ENCODE measurements at places on chromosomes 5 and 9.

DNA sequence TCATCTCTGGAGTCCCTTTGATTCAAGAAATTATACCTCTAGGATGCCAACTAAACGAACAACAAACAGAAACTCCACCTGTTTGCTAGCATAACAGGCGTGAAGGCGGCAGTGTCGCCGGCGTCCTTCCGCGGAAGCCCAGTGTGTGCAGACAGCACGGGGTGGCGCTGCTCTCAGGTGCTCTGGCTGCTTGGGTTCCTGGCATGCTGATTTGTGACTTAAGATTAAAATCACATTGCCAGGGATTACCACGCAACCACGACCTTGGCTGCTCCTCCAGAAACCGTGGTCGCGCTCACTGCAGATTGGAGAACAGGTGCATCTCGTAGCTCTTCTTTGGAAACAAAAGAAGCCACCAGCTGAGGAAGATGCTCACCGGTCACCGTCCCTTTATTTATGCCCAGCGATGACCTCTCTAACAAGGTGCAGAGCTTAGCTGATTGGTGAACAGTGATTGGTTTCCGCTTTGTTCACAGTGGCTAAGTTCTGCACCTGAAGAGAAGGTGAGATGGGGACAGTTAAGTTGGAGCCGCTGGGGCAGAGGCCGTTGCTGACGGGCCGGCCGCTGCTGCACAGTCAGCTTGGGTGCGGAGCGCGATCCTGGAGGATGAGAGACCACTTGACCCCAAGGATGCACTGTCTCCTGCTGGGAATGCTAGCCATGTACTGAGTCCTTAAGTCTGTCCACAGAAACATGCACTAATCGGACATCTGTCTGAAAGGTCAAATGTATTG lies 232.3 kb downstream of the FANCC start:
- no peak for DNase-seq

DNA sequence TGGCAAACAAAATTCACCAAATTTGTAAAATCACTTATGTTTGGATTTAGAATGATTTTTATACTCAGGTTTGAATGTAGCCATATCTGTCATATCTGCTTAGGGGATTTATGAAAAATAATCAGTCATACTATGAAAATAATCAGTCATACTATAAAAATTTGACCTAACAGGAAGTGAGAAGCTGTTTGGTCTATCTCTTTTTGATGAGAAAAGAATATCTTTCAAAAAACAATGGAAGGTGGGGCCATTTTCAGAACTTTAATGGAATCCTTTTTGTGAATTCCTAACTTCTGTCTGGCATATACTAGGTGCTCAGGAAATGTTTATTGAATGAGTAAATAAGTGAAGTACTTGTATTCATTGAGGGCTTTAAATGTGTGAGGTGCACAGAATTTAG lies 70.1 kb downstream of the CWC27 start:
- no peak for DNase-seq

DNA sequence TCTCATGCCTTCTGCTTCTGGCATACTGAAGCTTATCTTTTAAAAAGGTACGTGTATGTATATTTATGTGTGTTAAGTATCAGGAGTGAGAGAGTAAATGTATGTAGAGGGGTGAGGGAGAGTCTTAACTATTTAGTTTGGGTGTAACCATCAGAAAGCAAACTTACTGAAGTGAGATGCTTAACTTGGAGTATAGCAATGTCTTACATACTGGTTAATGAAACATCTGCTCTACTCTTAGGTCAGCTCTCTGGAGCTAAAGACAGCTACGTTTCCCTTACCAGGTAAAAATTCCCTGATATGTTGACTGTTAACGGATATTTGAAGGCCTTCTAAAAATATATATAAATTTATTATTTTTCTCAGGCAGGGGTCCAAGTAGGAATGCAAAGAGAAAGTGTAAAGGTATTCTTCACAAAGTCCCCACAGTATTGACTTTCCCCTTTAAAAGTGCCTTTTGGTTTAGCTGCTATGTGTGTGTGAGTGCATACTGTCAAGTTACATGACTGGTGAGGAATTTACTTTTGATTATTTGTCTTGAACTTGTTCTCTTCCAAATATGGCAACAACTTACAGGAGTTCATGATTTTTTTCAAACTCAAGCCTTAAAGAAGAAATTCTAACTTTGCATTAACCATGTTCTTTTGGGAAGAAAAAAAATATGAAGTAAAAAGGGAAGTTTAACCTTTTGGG lies 12.3 kb upstream of the C5orf24 start:
- DNase-seq = no peak

GRCh38 chr9:69667306-69667705 lies 4.9 kb downstream of the APBA1 start:
- DNase-seq = no peak

- DNase-seq = no peak
Observed at GRCh38 chr9:124742940-124743339, 28.2 kb downstream of the NR6A1 start.

- no peak for DNase-seq
Observed at GRCh38 chr9:137255448-137256114, 454 bp downstream of the NELFB start.

DNA sequence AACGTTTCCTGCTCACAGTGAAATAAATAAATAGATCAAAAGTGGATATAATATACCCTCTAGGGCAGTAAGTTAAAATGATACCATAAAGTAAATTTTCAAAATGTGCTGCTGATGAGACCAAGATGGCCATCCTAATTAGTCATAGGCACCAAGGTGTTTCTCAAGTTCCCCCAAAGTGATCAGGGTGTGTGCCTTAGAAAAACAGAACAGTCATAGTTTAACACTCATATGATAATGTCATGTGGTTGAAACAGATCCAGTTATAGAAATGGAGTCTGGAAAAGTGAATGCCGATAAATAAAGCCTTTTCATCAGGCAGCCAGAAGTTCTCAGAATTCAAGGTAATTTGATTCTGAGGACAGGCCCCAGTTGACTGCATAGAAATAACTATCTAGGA lies 161.5 kb upstream of the CDKN2B start:
- no peak for DNase-seq

- no peak for DNase-seq
Observed at GRCh38 chr9:96344458-96345180, 38.9 kb downstream of the SLC35D2 start.

DNA sequence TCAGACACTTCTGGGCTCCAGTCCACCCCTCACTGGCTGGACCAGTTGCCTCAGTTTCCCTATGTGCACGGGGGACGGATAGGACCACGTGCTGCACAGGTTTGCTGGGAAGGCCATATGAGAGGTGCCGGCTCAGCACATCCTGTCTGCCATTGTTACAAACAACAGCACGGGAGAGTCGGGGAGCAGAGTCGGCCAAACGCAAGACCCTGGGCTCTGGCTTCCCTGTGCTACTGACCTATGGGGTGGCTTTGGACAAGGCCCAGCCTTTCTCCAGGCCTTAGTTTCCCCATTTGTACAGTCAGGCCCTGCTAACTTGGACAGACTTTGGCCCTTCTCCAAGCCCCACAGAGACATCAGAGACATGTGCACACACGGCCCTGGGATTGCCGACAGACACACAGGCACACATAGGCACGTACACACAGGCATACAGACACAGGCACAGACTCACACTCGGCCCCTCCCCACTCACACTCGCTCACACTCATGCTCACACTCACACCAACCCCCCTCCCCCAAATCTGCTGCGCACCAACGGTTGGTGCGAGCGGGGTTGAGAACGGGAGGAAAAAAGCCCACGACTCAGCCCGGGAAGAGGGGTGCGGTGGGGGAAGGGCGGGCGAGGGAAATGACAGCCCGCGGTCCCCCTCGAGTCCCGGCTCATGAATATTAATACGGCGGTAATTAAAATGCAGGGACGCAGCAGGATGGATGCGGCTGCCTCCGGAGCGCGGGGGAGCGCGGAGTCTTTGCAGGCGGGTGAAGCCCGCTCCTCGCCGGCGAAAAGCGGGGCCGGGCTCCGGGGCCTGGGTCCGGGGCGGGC lies 133.0 kb downstream of the C9orf50 start:
- DNase-seq = no peak

DNA sequence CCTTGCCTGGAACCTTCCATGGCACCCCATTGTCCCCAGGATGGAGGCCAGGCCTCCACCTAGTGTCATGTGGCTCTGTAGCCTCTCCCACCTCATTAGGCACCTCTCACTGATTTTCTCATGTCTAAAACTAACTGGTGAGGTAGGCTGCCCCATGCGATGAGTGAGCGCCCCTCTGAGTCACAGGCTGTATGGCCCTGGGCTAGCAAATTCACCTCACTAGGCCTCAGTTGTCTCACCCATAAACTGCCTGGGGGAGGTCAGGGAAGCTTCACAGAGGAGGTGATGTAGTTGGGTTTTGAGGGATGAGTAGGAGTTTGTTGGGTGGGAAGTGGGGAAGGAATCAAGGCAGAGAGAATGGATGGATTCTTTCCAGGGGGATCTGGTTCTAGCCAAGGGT lies 8.8 kb downstream of the RXRA start:
- no peak for DNase-seq

DNA sequence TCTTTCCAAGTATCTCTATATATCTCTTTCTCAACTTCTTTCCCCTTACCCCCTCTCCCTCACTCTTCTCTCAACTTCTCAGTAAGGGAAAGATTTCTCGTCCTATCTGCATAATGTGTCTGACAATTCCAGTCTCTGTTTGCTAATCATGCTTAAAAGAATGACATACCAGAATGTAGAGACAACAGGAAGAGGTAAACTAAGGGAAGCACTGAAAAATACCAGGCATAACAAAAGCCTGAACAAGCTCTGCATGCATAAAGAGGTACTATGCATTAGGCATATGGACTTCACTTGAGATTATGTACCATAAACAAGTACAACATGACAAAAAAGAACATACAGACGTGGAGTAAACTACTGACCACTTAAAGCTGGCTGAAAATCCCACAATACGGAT lies 62.6 kb downstream of the SEMA5A start:
- DNase-seq = no peak

- DNase-seq = no peak
Observed at GRCh38 chr9:137268538-137269201, 8.9 kb upstream of the TOR4A start.

DNA sequence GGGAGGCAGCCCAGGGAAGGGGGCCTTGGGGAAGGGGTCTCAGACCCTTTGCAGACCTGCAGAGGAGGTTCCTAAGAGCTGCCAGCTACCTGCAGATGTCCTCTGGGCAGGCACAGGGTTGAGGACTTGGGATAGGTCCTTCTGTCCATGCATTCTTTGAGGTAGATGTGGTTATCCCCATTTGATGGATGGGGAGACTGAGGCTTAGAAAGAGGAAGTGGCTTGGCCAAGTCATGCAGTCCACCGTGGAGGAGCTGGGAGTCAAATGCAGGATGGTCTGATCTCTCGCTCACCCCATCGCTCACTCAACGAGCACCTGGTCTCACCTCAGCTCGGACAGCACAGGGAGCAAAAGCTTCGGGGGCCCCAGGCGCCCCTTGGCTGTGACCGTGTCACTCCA lies 20.2 kb downstream of the ADAMTSL2 start:
- DNase-seq = no peak

GRCh38 chr5:68189171-68189570 lies 26.4 kb upstream of the PIK3R1 start:
- no peak for DNase-seq

- no peak for DNase-seq
Observed at GRCh38 chr9:76456202-76456926, 2.6 kb upstream of the GCNT1 start.

GRCh38 chr9:4101667-4102066 lies 198.2 kb downstream of the GLIS3 start:
- DNase-seq = no peak

- no peak for DNase-seq
Observed at GRCh38 chr9:81069038-81069795, 620.1 kb downstream of the TLE1 start.

DNA sequence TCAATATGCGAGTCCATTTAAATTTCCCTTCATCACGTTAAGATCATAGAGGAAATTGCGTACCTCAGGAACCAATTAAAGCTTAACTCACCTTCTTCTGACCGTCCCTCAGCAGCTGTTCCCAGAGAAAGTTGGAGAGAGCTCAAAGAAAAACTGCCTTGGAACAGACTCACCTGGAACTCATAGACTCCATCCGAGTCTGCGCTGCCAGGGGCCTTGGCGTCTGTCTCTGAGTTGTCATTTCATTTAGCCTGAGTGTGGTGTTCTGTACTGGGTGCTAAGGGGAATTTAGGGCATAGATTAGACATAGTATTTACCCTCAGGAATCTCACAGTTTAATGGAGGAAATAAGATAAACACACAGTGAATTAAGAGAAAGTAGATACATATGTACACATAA lies 892.7 kb downstream of the TLE1 start:
- no peak for DNase-seq

DNA sequence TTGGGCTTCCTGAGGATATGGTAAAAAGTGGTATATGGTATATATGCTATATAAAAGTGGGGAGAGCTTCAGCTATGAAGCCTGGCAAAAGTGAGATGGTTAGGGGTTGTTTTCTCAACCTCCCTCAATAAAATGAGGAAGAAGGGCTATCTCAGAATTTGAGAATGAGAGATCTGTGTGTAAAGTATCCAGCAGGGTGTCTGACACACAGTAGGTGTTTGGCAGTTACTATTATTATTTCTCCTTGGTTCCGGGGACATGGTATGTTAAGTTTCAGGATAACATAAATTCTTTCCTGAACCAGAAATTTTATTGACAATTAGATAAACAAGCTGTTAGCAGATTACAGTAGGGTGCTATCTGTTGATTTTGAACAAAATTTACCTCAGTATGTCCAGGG lies 94.1 kb downstream of the DENND1A start:
- no peak for DNase-seq

DNA sequence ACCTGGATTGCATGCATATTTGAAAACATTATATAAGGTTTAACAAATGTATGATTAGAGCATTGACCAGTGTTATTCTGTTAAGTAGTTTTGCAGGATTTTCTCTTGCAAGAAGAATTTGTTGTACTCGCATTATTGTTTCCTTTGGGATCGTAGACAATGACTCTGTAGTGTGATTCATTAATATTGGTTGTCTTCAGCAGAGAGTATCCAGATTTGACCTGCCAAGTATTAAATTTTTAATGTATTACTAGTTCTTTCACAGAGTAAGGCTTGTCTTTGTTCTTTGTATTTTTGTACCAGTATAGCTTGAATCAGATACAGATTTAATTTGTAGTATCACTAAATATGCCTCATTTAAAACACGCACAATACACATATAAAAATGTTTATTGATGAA lies 155.0 kb downstream of the PBX3 start:
- no peak for DNase-seq

GRCh38 chr5:177605078-177605477 lies 5.1 kb downstream of the B4GALT7 start:
- peak; percentile 37 for DNase-seq

- DNase-seq = no peak
Observed at GRCh38 chr9:114150608-114151007, 4.7 kb upstream of the COL27A1 start.

DNA sequence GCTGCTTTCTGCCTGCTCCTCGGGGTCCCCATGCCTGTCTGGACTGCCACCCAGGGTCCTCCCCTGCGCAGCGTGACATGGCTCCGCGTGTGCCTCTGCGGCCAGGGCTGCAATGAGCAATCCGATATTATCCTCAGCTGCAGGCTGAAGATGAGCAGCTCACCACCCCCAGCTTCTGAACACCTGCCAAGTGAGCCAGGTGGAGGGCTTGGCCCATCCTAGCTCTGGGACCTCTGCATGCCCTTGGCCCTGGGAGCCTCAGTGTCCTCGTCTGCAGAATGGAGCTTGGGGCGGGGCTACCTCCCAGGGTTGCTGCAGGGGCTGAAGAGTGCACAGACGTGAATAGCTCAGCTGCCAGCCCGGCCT lies 4.1 kb upstream of the MYMK start:
- no peak for DNase-seq

GRCh38 chr9:28134446-28134976 lies 561.2 kb upstream of the C9orf72 start:
- DNase-seq = no peak

- no peak for DNase-seq
Observed at GRCh38 chr9:6147846-6148245, 67.8 kb upstream of the IL33 start.

Measured in type B pancreatic cell (in vitro differentiated cells).